ENCODE measurements at places on chromosomes 3 and 15. TPM values are rescaled to one million over a fixed set of nuclear protein-coding genes. Genes with fewer than 3 reads are reported as not detected.

FGD5 gene
- not detected for total RNA-seq

ZNF662 gene
- total RNA-seq: 1.3 TPM

DUOXA1 gene
- total RNA-seq: not detected

GREM1 gene
- total RNA-seq: not detected

Measured in activated CD4-positive, alpha-beta T cell treated with anti-CD3 and anti-CD28 coated beads for 36 hours (primary cell).